ENCODE measurements at places on chromosomes 1 and 21.

GRCh38 chr1:26112407-26112775, 767 bp downstream of the PDIK1L start:
- no peak for DNase-seq

DNA sequence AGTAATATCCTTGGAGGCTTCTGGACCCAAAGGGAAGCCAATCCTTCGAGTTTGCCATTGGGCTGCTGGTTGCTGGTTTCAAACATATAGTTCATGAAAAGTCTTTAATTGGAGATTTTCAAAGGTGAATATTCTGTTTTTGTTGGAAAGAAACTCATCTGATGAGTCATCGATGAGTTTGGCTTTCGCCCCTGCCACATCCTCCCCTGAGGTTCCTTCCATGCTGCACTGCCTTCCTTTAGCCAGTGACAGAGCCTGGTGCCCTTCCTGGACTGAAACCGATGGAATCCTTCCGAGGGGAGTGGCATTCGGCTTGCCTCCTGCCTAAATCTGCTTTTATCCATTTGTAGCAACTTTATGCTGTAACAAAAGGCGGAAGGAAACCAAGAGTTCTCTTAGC, 550.0 kb downstream of the KIF26B start:
- no peak for DNase-seq

DNA sequence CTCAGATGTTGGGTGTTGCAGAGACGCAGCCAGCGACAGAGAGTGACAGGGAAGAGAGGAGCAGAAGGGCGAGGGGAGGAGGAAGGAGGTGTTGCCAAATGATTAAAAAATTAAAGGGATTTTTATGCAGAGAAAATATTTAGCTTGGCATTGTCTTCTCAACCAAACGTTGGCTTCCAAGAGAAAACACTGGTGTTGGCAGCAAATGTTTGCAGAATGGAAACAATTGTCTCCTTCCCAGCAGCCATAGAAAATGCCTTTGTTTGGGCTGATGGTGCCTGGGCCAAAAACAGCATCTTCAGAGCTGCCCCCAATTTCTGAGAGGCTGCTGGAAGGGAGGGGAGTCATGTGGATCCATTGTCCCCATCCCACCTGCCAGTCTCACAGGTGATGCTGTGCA, 29.7 kb upstream of the GRIK3 start:
- DNase-seq = no peak

- DNase-seq = no peak
Observed at GRCh38 chr1:224054611-224055010, 59.3 kb upstream of the FBXO28 start.

DNA sequence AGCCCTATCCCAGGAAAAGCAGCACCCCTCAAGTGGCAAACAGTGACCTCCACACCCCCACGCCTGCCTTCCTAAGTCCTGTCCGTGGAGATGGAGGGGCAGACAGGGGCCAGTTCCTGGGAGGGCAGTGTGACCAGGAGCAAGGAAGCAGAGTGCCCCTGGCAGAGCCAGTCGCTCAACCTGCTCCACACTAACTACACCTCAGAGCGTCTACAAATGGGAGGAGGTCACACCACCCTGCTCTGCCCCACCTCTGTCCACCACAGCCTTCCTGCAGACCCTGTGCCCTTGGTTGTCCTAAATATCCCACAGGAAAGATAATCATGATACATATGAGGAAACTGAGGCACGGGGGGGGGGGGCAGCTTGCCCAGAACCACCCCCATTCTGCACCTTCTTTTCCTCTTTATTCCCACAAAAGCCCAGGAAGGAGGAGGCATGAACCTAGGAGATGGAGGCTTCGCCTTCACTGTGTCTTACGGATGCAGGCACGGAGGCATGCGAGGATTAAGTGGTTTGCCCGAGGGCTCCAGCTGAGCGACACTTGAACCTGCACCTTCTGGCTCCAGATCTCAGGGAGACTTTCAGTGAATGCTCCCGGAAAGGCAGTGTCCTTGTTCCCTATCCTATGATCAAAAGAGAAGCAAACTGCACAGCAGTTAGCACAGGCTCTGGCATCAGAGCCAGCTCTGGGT, 42.7 kb upstream of the SELENON start:
- DNase-seq = no peak

DNA sequence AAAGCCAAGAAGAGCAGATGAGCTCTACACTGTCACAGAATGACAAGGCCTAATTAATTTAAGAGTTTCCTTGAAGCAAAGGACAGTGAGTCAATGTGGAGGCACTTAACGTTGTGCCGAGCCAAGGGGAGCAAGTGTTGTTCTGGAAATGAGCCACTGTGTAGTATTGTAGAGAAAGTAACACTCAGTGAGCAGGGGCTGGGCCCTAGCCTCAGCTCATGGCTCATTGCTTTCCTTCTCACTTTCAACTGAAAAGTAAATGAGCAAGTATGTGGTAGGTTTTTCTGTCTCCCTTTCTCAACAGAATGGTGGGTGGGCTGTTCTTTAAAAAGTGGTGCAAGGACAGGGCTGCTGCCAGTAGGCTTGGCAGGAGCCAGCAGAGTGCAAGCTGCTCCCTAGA, 11.8 kb upstream of the KIAA0040 start:
- DNase-seq = no peak

- DNase-seq = no peak
Observed at GRCh38 chr1:236556606-236557005, 32.8 kb downstream of the LGALS8 start.

DNA sequence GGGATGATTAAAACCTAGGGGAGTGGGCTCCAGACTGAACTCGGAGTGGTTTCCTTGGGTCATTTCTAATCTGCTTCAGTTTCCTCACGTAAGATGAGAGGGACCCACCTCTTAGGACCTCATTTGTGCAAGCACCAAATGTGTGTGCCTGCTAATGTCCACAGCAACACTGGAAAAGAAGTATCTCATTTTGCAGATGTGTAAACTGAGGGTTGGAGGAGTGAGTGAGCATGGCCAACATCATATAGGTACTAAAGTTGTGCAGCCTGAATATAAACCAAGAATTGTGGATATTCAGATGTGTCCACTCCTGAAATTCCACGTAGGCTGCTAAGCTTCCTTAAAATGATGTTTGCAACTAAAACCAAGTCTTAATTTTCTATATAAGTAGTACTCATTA, 51.7 kb downstream of the GADD45A start:
- no peak for DNase-seq

- DNase-seq = no peak
Observed at GRCh38 chr1:209291715-209292114, 291.8 kb upstream of the CAMK1G start.

GRCh38 chr1:245583575-245584330, 429.0 kb downstream of the KIF26B start:
- no peak for DNase-seq

DNA sequence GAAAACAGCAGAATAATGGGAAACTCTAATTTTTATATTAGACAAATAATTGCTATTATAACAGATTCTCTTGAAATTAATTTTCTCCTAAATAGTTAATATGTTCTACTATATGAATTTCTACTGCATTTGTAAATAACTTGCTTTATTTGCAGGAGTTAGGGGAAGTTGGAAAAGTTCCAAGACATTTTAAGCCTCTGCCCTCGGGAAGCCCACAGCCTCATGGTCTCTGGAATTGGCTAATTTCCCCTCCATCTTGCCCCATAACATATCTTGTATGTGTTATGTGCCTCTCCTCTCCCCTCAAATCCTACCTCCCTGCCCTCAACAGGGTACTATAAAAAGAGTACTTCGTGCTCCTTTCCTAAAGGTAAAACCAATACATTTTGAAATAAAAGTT, 271.4 kb upstream of the NR5A2 start:
- no peak for DNase-seq

DNA sequence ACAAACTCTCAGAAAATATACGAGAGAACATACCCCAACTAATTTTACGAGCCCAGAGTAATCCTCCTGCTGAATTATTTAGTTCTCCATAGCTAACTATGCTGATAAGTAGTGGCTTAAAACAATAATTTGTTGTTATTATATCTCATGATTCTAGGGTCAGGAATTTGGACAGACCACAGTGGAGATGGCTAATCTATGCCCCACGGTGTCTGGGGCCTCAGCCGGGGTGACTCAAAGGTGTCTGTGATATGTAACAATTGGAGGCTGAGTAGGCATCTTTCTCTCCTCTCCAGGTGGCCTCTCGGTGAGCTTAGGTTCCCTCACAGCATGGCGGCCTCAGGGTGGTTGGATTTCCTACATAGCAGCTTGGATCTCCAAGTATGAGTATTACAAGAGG, 35.4 kb upstream of the FOXO6 start:
- no peak for DNase-seq

DNA sequence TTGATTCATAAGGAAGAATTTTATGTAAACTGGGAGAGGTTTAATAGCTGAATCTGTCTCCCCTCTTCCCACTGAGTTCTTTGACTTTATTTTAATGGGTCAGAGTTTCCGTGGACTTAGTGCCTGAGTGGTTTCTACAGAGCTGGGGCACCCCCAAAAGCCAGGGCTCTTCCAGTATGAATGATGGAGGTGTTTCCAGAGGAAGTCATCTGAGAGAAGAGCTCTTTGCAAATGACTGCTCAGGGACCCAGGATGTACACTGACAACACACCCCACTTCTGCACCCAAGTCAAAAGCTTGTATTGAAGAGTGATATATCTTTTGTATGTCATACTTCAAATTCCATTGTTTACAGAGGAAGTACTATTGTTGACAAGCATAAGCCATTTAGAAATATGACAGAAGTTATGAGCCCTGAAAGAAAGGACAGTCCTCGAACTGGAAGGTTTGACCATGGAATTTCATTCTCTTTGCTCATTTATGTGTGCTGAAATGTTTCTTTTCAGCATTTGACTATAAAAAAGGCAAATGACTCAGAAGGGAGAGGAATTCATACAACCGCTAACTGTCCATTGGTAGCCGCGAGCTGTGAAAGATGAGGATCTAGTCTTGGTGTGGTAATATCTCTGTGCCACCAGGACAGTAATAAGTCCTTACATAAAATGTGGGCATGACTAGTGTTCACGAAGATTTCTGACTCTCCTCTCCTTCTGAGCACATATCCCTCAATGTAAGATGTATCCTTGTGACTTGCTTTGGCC, 25.4 kb upstream of the LMX1A start:
- no peak for DNase-seq
